Type B pancreatic cell (in vitro differentiated cells): ENCODE measurements at places on chromosomes 2 and 18. TPM values are rescaled to one million over a fixed set of nuclear protein-coding genes. Genes with fewer than 3 reads are reported as not detected.

FSHR gene
- not detected in 2 replicates for total RNA-seq

- H3K27ac ChIP-seq = no peak overlapping the region
- no peaks in the 10 kb centered on the region for H3K36me3 ChIP-seq
- H3K27me3 ChIP-seq = peaks cover 2% of the 10 kb centered on the region
Observed at GRCh38 chr2:109455731-109456691, 157.8 kb downstream of the SEPTIN10 start.

DNA sequence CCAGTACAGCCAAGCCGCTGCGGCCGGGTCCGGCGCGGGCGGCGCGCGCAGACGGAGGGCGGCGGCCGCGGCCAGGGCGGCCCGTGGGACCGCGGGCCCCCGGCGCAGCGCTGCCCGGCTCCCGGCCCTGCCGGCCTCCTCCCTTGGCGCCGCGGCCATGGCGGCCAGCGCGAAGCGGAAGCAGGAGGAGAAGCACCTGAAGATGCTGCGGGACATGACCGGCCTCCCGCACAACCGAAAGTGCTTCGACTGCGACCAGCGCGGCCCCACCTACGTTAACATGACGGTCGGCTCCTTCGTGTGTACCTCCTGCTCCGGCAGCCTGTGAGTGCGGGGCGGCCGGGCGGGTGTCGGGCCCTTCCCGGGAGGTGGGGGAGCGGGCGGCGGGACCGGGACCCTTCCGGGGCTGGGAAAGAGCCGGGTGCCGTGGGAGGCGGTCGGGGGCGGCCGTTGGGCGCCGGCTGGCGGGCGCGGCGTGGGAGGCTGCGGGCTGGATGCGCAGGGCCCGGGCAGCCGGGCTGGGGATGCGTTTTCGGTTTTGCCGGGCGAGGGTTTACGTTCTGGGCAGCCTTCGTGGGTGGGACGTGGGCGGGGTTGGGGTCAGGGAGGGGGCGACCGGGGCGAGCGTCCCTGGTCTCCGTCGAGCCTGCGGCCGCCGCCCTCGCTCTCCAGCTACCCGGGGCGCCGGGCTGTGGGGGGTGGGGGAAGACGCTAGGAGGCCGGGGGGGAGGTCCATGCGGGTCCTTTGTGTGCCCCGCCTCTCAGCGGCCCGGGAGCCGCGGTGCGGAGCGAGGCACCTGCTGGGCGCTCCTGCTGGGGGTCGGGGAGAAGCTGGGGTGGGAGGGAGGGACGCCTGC lies 537 bp downstream of the AGFG1 start:
- DNase-seq = no peak
- H3K27ac ChIP-seq = peak overlapping the region; percentile 83
- H3K27me3 ChIP-seq = no peaks in the 10 kb centered on the region
- peaks cover 21% of the 10 kb centered on the region for H3K4me1 ChIP-seq
- H3K4me3 ChIP-seq = peak overlapping the region; percentile 91

GRCh38 chr18:79123948-79124347 lies 54.8 kb downstream of the ATP9B start:
- no peak for DNase-seq
- no peaks in the 10 kb centered on the region for H3K27me3 ChIP-seq
- H3K4me1 ChIP-seq = no peaks in the 10 kb centered on the region
- H3K36me3 ChIP-seq = peaks cover 21% of the 10 kb centered on the region

- H3K4me3 ChIP-seq = no peak overlapping the region
- H3K4me1 ChIP-seq = peaks cover 25% of the 10 kb centered on the region
- no peaks in the 10 kb centered on the region for H3K36me3 ChIP-seq
Observed at GRCh38 chr2:145194673-145195072, 674.8 kb upstream of the ZEB2 start.

GRCh38 chr2:122168799-122169198 lies 413.3 kb downstream of the TSN start:
- DNase-seq = no peak
- H3K27ac ChIP-seq = no peak overlapping the region
- no peak overlapping the region for H3K4me3 ChIP-seq
- H3K27me3 ChIP-seq = peaks cover 14% of the 10 kb centered on the region
- H3K4me1 ChIP-seq = peaks cover 6% of the 10 kb centered on the region
